NCI-H1417 treated with DMSO at 0.1 percent for 48 hours (cell line): ENCODE measurements at places on chromosomes 6 and 20.

DNA sequence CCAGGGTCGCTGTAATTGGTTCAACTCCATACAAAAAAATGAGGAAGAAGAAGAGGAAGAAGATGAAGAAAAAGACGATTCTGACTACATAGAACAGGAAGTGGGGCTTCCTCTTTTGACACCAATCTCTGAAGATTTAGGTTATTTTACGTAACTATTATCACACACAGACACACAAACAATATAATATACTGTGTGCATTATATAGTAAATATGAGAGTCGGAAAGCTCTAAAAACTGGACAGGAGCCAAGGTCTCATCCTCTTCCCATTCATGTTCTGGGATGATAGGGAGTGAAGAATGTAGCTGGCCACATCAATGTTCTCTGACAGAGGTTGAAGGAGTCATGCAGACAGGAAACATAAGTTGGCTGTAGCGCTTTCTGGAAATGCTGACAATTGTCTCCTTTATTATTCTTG is 13.3 kb downstream of the RSPH4A start:
- DNase-seq, result no peak

GRCh38 chr20:20549704-20550103 is 162.7 kb downstream of the RALGAPA2 start:
- no peak for DNase-seq

DNA sequence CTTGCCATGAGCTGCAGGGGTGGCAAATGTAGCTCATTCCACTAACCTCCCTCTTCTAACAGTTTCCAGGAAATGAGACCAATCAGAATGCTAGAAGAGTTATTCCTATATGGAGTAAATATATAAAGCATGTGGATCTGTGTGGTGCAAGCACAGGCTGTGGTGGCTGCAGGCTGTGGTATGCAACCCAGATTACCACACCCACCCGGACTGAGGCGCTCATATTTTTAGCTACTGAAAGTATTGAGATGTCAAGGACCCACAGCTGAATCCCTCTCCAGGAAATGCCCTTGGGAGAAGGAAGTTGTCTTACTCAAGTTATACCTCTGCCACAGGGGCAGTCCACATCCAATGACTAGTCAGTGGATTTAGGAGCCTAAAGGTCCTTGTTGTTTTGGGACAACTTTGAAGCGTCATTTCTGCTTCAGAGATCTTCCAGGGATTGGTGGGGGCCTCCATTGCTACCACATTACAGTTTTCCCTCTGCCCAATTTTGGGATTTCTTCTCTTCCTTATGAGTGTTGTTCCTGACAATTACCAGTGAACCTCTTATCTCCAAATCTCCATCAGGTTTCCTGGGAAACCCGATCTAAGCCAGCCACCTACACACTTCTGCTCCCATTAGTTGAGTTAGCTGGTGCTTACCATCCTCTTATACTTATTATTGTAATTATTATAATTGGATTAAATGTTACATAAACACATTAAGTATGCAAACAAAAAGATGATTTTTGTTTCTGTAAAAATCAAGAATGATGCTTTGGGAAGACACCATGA is 12.1 kb upstream of the REPS1 start:
- DNase-seq, result peak; percentile 48

GRCh38 chr6:143431226-143431625 is 19.3 kb downstream of the ADAT2 start:
- DNase-seq, result no peak

DNA sequence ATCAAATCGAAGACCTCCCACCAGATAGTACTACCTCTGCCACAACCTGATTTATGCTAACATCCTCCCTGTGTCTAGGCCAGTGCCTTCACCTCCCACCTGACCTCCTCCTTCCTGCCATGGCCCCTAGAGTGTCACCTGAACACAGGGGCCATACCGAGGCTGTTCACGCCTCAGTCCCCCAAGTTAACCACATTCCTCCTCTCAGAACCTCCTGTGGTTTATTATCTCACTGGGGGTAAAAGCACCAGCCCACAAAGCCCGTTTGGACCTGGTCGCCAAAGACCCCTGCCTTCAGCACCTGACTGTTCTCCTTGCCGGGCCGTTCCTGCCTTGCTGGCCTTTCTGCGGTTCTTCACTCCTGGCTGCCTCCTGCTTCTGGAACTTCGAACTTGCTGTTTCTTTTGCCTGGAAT is 13.7 kb downstream of the MAS1 start:
- DNase-seq, result no peak

GRCh38 chr6:63790334-63790733 is 154.7 kb downstream of the PHF3 start:
- no peak for DNase-seq

GRCh38 chr6:125169058-125169457 is 15.5 kb downstream of the TPD52L1 start:
- DNase-seq, result no peak

DNA sequence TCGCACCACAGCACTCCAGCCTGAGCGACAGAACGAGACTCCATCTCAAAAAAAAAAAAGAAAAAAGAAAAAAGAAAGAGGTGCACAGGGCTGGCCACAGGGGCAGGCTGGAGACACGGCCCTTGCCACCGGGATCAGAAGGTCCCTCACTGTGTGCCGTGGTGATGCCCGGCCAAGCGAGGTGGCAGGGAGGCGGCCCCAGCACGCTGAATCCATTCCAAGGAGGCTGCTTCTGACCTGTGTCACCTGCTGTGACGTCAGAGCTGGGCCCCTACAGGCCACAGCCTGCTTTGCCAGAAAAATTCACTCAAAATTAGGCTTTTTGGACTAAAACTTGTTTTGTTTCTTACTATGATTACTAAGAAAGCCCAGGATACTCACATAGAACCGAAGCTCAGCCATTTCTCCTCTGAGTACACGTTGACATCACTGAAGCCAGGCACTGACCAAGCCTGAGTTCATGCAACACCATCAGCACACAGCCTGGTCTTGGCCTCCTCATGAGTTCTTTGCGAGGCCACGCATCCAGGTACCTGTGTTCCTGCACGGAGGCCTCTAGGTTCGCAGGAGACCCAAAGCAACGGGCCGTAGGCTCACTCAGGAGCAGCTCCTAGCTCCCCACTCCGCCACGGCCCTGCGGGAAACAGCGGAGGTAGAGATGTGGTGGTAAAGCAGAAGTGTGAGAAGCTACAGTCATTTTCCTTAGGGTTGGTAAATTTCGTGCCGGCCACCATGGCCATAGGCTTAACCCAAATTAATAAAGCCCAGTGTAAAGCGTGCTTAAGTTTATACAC is 67.8 kb downstream of the THBS2 start:
- DNase-seq, result no peak

DNA sequence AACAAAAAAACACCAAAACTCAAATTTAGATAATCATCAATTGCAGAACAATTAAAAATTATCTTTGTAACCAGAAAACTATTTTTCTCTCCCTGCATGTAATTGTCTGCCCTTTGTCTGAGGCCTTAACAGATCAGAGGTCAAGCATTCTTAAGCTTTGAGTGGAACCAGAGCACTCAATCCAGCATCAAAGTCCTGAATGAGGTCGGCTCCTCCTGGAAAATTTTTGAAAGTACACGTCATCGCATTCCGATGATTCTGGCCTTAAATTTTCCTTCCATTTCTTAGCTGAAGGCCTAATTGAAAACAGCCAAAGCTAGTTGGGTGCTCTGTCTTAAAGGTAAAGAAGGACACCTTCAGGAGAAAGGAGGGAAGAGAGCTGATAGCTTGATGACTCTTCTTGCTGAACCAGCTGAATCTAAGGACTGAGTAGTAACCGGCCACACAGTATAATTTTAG is 510.2 kb upstream of the SULF2 start:
- DNase-seq, result no peak

GRCh38 chr20:19260412-19261090 is 48.1 kb downstream of the SLC24A3 start:
- DNase-seq, result no peak

- DNase-seq, result no peak
These were observed 235.8 kb upstream of the RIN2 start for GRCh38 chr20:19522071-19522801.

DNA sequence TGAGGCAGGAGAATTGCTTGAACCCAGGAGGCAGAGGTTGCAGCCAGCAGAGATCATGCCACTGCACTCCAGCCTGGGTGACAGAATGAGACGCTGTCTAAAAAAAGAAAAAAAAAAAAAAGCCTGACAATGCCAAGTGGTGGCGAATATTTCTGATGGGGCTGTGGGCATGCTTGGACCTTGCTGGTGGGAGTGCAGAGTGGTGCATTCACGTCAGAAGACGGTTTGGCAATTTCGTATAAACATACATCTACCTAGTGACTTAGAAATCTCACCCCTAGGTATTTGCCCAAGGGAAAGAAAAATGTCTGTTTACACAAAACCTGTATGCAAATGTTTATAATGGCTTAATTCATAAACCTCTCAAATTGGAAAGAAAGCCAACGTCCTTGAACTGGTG is 33.6 kb downstream of the CTCFL start:
- no peak for DNase-seq

GRCh38 chr20:48630342-48631075 is 197.3 kb downstream of the PREX1 start:
- no peak for DNase-seq

DNA sequence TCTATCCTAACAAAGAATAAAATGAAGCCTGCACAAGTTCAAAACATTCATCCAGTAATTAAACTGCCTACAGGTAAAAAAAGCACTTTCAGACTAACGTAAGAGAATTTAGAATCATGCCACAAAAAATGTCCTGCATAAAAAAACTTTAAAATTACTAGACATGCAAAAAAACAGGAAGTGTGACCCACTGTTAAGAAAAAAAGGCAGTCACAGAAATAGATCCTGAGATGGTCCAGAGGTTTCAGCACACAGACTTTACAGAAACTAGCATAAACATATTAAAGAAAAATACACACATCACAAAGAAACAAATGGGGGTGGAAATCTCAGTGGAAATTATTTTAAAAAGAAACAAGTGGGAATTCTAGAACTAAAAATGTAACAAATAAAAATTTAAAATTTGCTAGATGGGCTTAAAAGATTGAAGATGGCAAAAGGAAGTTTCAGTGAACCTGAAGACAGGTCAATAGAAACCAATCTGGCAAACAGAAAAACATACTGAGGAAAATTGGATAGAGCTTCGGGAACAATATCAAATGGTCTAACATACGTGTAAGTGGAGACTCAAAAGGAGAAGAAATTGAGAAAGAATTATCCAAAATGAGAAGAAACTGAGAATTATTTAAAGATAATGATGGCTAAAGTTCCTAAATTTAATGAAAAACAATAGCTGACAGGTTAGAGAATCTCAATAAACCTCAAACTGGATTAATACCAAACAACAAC is 3.4 kb upstream of the ZNF133 start:
- DNase-seq, result no peak

DNA sequence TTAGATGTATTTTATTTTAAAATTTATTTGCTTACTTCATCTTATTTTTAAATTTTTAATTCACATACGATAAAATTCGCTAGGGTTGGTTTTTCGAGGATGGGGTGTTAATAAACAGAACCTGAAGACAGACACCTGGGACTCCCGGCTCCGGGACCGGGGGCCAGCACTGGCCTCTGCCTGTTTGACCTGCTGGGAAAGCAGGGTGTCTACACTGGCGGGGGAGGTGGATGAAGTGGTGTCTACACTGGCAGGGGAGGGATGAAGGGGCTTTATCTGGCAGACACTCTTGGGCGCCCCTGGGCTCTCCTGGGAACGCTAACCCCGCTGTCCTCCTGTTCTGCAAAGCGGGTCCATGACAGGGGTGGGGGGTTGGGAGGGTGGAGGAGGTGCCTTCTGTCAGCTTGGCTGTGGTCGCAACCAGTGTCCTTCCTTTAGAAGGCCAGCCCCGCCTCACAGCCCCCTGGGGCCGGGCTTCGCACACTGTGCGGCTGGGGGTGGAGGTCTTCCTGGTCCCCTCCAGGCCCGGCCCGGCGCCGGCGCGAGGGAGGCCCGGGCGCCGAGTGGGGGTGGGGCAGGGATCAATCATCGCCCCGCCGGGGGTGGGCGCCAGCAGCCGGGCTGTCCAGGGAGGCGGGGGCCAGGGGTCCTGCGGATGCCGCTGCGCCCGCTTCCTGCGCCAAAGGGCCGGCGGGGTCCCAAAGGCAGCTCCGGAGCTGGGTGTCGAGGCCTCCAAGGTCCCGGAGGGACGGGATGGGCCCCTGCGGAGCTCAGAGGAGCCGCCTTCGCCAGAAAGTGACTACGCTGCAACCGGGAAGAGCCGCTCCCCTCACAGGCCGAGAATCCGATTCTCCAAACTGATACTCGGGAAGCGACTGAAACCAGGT is 1.8 kb downstream of the GATA5 start:
- no peak for DNase-seq

DNA sequence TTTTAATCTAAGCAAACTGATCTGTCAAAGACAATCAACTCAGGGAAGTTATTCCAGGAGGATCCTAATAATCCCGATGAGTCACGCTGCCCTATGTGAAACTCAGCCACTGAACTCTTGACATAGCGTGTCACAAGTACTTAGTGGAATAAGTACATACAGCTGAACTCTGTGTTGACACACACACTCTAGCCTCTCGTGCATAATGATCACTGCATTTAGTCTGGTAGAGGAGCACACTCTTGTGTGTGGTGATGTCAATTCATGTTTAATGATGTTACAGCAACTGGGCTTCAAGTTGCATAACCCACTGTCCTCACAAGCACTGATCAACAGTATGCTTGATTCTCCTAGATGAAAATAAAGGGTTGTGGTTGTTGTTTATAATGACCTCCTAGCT is 148.3 kb downstream of the HACE1 start:
- peak; percentile 12 for DNase-seq

DNA sequence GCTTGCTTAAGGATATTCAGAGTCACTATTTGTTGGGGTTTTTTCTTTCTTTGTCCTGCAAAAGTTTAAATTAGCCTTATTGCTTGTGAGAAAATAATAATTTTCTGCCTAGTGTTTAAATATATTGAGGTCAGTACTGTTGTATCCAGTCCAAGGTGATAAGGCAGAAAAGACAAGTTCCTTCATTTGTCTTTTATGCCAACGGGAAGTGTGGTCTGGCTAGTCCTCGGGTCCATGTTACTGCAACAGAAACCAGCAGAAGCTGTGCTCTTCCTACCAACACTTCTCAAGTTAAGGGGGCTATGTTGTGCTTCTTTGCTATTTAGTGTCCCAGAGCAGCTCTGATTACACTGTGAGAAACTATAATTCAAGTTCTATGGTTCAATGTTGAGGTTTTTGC is 301.1 kb downstream of the TBC1D7 start:
- DNase-seq, result no peak

DNA sequence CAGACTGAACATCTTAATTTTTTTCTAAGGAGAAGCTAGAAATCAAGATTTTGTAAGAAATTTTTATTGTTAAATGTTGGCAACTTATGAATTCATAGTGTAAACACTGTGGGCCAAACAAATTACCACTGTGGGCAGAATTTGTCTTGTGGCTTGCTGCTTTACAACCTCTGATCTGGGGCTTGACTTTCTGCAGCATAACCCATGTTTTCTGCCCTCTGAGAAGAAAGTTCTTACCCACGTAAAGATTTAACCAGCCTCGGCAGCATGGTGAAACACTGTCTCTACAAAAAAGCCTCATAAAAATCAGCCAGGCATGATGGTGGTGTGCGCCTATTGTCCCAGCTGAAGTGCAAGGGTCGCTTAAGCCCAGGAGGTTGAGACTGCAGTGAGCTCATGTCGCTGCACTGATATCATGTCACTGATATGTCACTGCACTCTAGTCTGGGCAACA is 12.9 kb downstream of the ITCH start:
- DNase-seq, result no peak

- no peak for DNase-seq
These were observed 24.1 kb upstream of the PAX1 start for GRCh38 chr20:21681234-21681921.
